CD14-positive monocyte (primary cell): ENCODE measurements at places on chromosomes 2 and 18.

DNA sequence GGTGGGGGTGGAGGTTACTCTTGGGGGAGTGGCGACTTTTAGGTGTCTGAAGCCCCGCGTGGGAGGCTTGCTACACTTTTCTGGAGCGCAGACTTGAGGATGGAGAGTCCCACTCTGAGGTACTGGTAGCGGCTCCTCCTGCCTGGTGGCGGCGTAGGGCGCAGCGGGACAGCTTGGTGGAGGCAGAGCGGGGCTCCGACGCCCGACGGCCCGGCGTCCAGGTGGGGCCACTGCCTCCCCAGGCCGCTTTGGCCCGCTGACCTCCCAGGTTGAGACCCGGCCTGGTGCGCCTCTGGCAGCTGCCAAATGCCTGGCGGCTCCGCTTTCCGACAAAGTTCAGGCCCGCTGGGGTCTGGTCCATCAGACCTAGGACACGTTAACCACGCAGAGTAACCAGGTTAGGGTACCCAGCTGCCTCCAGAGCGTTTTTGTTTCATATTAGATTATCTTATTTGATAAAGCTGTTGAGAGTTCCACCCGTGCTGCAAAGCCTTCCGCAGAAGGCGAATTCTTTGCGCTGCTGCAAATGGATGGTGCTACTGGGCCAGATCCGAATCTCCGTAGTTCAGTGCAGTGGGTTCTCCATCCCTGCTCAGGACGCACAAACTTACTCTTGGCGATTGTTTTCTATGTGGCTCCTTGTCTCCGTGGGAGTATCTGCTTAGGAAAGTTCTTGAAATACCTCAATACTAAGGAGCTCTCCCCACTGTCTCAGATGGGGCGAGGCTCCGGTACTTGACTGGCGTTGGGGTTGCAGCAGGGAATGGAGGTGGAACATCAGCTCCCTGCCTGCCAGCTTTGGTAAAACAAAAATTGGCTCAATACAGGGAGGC lies 405.9 kb downstream of the XIRP2 start:
- no peak for DNase-seq

DNA sequence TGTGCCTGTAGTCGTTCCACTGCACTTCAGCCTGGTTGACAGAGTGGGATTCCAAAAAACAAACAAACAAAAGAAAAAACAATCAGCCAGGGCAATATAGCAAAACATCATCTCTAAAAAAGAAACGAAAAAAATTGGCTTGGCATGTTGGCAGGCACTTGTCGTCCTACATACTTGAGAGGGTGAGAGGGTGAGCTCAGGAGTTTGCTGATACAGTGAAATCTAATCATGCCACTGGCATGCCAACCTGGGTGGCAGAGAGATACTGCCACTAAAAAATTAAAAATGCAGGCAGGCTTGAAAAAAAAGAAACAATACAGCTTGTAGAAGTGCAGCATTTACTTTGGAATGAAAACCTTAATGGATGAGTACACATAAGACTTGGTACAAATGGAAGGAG lies 282.9 kb upstream of the RGPD4 start:
- DNase-seq = no peak

- no peak for DNase-seq
These were observed 329.7 kb downstream of the FSIP2 start for GRCh38 chr2:186068139-186068801.

- no peak for DNase-seq
These were observed 179.3 kb downstream of the C1D start for GRCh38 chr2:67883316-67884087.

GRCh38 chr2:127454595-127455565 lies 36.7 kb downstream of the PROC start:
- no peak for DNase-seq

GRCh38 chr18:38035193-38035592 lies 469.6 kb upstream of the CELF4 start:
- no peak for DNase-seq

DNA sequence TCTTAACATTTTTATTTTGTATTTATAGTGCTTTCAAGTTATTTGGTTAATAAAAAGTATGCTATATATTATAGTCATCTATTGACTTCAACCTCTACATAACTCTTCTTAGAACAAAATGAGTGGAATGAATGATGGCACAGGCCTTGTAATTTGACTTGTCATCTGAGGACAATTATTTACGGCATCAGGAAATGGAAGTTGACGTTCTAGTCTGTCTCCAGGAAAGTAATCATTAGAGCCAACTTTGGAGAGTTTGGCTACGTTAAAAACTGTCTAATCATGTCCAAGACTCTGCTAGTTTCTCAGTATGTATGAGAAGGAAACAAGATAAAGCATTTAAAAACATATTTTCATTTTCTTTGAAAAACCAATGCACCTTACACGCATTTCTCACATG lies 353.6 kb downstream of the ARHGAP15 start:
- no peak for DNase-seq

DNA sequence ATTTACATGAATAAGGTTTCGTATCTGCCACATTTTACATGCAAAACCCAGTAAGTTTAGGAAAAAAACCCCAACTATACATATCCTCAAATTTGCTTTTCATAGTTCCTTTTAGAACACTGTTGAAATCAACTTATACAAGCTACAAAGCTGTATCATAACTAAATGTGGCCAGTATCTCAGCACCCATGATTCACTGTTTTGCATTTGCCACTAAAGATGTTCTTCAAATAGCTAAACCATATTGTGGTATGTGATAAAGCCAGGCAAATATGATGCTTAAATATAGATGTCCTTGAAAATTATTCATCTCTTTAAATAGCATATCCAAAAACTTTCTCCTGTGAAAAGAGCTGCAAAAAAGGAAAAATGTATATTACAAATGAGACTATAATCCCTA lies 29.9 kb downstream of the ROCK2 start:
- no peak for DNase-seq

DNA sequence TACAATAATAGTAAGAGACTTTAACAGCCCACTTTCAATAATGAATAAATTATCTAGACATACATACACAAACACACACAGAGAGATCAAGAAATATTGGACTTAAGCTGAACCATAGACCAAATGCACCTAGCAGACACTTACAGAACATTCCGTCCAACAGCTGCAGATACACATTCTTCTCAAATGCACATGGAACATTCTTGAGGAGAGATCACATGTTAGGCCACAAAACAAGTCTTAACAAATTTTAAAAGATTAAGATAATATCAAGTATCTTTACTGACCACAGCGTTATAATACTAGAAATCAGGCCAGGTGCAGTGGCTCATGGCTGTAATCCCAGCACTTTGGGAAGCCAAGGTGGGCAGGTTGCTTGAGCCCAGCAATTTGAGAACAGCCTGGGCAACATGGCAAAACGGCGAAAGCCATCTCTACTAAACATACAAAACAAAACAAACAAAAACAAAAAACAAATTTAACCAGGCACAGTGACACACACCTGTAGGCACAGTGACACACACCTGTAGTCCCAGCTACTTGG lies 7.4 kb downstream of the CERKL start:
- DNase-seq = no peak
